ENCODE measurements at places on chromosomes 1 and 21.
A peak's percentile ranks its signal among the peaks of the same experiment; 100 is the strongest.

DNA sequence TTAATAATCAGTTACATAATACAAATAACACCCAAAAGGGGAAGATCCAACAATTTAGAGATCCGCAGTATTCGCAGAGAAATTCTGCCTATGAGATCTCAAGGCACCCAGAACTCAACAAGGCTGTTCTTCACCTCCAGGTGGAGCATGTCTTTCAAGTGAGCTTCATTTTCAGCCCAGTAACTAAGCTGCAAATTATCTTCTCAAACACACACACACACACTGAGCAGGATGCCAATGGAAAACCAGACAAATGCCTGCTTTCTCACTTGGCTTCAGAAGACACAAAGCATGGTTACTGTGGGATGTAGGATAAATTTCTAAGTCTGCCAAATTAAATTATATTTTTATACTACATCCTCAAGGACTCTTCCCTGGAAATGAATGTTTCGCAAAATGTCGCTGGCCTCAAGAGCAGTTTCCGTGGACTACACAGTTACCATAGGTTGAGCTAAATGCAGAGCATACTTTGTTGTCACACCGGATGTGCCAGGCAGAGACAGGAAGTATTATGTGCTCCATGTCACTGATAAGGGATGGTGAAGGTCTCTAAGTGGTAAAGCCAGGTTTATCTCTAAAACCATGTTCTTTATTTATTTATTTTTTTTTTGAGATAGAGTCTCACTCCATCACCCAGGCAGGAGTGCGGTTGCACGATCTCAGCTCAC is 30.3 kb downstream of the UBR4 start:
- DNase-seq = no peak

- DNase-seq = no peak
Measured at GRCh38 chr1:41933106-41933505, 14.4 kb upstream of the HIVEP3 start.

- DNase-seq = no peak
Measured at GRCh38 chr1:177817937-177818875, 151.7 kb downstream of the SEC16B start.

DNA sequence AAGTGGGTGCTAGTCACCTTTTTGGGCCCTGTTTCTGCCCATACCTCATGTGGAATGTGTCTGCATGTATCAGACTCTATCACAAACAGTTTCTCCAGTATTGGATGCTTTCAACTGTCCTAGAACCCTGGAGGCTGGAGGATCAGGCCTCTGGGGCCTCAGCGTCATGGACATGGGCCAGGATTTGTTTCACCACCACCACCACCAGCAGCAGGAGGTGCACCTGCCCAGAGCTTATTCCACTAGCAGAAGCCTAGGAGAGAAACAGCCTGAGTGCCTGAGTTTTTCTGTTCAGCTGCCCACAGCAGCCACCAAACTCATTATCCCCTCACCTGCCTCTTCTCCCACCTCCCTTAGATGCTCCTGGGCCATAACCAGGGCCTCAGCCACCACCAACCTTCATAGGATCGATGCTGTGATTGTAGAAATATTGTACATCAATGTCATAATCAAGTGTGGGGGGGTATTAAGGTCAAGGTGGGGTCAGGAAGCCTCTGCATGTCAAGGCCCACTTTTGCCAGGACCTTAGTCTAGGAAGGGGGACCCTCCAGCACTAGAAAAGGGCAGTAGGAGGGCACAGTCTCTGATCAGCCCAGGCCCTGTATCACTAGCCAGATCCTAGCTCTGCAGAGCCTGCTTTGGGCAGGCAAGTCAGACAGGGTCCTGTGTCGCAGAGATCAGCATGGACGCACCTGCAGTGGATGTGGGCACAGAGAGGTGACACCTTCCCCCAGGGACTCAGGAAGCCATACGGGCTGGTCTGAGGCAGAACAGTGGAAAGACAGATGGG is 9.3 kb downstream of the DMAP1 start:
- DNase-seq = no peak

DNA sequence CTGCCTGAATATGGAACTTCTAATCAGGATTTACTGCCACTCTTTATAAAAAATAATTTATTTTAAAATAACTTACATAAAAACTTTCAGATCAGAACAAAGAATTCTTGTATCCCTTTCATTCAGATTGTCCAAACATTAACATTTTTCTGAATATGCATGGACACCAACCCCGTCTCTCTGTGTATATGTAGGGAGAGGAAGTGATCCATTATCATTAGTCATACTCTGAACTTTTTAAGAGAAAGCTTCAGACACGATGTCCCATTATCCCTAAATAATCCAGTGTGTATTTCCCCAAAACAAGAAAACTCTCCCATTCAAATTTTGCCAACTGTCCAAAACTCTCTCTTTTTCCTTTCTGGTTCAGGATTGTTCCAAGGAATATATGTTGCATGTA is 122.3 kb upstream of the CXADR start:
- no peak for DNase-seq

- no peak for DNase-seq
Measured at GRCh38 chr1:175530622-175531375, 212.6 kb downstream of the TNR start.

DNA sequence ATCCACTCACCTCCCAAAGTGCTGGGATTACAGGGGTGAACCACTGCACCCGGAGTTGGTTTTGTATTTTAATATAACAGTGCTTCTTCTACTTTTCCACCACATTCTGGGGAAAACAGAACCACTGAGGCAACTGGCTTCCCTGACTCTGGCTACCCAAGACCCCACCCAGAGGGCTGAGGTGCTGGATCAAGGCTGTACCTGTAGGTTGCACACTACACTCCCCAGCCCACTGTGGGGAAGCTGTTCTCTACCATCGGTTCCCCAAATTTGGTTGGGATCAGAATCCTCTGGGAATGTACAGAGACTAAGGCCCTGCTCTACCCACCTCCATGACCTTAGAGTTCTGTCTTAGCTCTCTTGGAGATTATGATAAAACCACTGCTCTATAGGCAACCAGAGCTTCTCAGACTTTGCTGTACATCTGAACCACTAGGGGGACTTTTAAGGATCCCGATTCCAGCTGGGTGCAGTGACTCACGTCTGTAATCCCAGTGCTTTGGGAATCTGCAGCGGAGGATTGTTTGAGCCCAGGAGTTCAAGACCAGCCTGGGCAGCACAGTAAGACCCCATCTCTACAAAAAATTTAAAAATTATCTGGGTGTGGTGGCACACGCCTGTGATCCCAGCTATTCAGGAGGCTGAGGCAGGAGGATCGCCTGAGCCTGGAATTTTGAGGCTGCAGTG is 51.6 kb downstream of the GNG4 start:
- DNase-seq = no peak

GRCh38 chr1:166852918-166853317 is 13.6 kb downstream of the POGK start:
- no peak for DNase-seq

GRCh38 chr1:3625151-3625907 is 514 bp downstream of the TPRG1L start:
- DNase-seq = peak; percentile 33

DNA sequence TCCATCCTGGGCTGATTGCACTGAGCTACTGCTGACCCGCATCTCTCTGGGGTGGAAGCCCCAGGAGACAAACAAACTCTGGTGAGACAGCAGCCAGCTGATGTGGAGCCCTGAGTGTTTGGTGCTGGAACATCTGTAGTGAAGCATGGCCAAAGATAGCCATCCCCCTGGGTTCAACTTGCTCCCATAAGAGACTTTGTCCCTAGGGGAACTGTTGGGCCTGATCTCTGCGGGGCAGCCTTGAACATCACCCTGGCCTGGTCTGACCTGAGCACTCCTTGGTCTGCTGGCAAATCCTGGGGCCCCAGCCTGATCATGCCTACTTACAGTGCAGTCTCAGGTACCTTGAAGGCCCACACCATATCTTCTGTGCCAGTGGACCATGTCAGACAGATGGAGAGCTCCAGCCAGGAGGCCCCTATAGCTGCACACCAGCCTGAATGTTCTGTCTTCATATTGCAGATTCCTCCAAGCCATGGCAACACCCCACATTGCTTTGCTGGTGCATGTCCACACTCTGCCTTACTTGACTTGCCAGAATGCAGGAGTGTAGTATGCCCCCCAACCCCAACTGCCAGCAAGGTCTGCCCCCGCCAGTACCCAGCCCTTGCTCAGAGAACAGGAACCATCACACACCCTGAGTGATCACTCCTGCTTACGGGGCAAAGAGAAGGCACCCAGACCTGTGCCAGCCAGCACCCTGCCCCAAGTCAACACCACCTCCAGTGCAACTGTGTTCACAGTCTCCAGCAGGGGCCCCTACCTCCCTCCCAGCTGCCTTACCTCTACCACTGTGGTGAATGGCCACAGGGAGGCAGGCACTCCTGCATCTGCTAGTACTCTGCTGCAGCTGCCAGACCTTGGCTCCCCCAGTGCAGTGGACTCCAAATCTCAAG is 690.5 kb upstream of the NR5A2 start:
- no peak for DNase-seq

DNA sequence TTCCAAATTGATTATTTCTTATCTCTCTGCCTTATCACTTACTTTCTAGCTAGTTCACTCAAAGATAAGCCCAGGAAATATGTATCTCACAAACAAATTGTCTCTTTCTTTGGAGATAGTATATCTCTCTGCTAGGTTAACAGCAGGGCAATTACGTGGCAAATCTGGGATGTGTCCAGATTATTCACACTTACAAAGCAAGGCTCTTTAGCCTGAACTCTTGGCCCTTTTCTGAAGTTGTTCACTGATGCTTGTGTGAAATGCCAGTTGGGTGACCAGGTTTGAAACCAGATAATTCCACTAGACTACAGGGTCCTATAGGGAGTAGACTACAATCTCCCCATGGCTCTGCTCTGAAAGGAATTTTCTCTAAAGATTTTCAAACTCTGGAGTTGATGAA is 30.8 kb upstream of the FAM78B start:
- no peak for DNase-seq

DNA sequence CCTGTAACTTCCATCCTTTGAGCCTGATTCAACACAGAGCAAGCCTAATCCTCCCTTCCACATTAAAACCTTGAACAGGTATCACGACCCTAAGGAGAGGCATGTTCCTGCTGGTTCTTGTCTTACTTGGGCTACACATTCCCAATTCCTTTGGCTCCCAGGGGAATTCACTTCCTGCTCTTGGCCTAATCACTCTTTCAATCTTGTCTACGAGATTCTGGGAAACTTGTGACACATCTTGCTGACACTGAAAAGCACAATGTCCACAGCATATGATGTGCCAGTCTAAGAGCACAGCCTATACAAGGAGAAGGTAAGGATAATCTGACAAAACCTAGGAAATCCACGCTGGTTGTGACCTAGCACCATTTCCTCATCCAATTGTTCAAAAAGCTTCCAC is 163.9 kb downstream of the GABPA start:
- no peak for DNase-seq

GRCh38 chr1:167767761-167768160 is 46.0 kb downstream of the MPZL1 start:
- no peak for DNase-seq

- DNase-seq = no peak
Measured at GRCh38 chr1:183433703-183434102, 15.5 kb upstream of the NMNAT2 start.

- no peak for DNase-seq
Measured at GRCh38 chr1:95734560-95734959, 500.6 kb downstream of the RWDD3 start.

GRCh38 chr1:232943679-232944252 is 6.6 kb upstream of the NTPCR start:
- DNase-seq = no peak
